ENCODE measurements at places on chromosomes 7 and 10. TPM values are rescaled to one million over a fixed set of nuclear protein-coding genes. Genes with fewer than 3 reads are reported as not detected.
A peak's percentile ranks its signal among the peaks of the same experiment; 100 is the strongest.

GRCh38 chr7:76011442-76011861, 17.1 kb upstream of the TMEM120A start:
- H3K36me3 ChIP-seq, result no peaks in the 10 kb centered on the region
- no peak overlapping the region for H3K4me3 ChIP-seq
- no peak for DNase-seq
- no peaks in the 10 kb centered on the region for H3K4me1 ChIP-seq
- H3K27me3 ChIP-seq, result no peaks in the 10 kb centered on the region

DNA sequence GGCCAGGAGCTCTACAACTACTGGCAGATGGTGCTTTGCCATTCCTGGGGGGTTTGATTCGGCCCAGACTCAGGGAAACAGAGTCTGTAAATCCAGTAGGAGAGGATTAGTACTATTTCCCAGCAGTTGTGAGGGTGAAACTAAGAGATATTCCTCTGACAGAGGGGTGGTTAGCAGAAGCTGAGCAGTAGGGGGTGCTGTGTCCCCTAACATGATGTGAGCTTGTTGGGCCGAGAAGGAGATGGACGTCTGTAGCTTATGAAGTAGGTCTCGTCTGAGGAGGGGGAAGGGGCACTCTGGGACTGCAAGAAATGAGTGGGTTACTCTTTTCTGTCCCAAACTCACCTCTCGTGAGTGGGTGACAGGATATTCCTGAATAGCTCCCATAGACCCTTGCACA, 179.2 kb upstream of the MBL2 start:
- no peak overlapping the region for H3K27ac ChIP-seq
- no peak overlapping the region for H3K4me3 ChIP-seq
- no peaks in the 10 kb centered on the region for H3K4me1 ChIP-seq
- DNase-seq, result peak; percentile 61
- H3K36me3 ChIP-seq, result no peaks in the 10 kb centered on the region

DNA sequence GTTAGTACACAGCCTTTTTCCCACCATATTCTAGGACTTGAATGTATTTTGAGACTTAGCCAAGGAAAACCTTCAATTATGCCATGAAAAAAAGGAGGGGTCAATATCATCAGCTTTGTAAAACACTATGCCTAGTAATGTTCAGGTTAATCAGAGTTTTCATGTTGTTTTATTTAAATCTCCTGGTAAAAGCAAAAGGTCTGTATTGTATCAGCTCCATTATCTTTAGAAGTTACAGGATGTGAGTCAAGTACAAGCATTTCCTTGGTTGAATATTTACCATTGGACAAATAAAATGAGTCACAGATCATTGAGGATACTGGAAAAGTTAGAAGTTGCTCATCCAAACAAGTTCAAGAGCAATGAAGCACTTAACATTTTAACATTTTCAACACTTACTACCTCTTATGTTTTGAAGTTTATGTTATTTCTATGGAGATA, 89.9 kb upstream of the CAPZA2 start:
- no peak for DNase-seq
- no peak overlapping the region for H3K4me3 ChIP-seq
- no peaks in the 10 kb centered on the region for H3K36me3 ChIP-seq
- peaks cover 33% of the 10 kb centered on the region for H3K4me1 ChIP-seq

- no peaks in the 10 kb centered on the region for H3K36me3 ChIP-seq
- H3K4me1 ChIP-seq, result no peaks in the 10 kb centered on the region
- DNase-seq, result peak; percentile 58
- no peak overlapping the region for H3K27ac ChIP-seq
These were observed 745 bp downstream of the SLC16A9 start for GRCh38 chr10:59708816-59709394.

GRCh38 chr10:107442035-107442505, 277.6 kb upstream of the SORCS1 start:
- no peaks in the 10 kb centered on the region for H3K36me3 ChIP-seq
- no peak overlapping the region for H3K27ac ChIP-seq
- no peaks in the 10 kb centered on the region for H3K27me3 ChIP-seq
- no peak for DNase-seq
- H3K4me1 ChIP-seq, result no peaks in the 10 kb centered on the region

DNA sequence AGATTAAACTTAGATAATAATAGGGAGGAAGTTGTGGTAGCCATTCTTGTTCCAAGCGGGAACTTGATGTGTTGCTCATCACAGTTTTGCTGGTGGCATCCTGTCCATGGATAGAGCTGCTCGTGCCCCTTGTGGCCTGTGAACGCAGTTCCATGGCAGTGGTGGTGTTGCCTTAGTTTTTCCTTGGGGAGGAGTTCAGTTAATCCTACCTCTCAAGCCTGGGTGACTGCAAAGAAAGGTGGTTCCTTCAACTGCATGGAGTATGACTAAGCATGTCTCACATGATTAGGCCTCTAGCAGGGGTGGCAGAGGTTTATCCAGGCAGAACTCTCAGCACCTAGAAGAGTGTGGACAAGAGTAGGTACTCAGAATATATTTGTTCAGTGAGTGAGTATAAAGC, 99.7 kb downstream of the MAPK8 start:
- H3K4me3 ChIP-seq, result no peak overlapping the region
- no peaks in the 10 kb centered on the region for H3K4me1 ChIP-seq
- no peaks in the 10 kb centered on the region for H3K27me3 ChIP-seq
- no peaks in the 10 kb centered on the region for H3K36me3 ChIP-seq

DNA sequence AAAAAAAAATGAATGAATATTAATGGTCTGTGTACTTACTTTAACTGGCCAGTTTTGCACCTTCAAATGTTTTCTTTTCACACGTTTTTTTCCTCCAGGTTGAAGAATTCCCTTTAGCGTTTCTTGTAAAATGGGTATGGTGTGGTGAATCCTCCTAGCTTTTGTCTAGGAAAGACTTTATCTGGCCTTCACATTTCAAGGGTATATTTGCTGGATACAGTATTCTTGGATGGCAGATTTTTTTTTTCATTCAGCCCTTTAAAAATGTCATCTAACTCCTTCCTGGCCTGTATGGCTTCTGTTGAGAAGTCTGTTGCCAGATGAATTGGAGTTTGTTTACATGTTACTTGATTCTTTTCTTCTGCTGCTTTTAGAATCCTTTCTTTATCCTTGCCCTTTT, 10.1 kb downstream of the SLC25A40 start:
- no peak for DNase-seq
- no peak overlapping the region for H3K27ac ChIP-seq
- H3K36me3 ChIP-seq, result no peaks in the 10 kb centered on the region
- no peaks in the 10 kb centered on the region for H3K27me3 ChIP-seq
- no peaks in the 10 kb centered on the region for H3K4me1 ChIP-seq
- no peak overlapping the region for H3K4me3 ChIP-seq

ENKUR gene
- 0.15 TPM for total RNA-seq

DNA sequence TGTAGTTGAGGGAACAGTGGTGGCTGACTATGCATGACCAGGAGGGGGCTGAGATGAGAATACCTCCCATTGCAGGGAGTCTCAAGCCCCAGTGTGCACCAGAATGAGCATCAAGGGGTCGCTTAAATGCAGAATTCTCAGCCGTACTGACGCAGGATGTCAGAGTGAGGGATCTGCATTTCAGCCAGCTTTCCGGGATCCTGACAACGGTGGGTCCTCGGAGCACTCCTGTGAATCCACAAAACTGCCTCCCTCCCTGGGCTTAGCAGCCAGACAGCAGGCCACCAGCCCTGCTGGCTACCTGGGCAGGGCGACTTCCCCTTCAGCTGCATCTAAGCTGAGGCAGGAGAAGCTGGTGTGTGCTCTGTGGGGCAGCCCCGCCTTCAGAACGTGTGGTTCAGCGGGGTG, 21.8 kb upstream of the LOXL4 start:
- no peaks in the 10 kb centered on the region for H3K27me3 ChIP-seq
- H3K4me3 ChIP-seq, result no peak overlapping the region
- no peaks in the 10 kb centered on the region for H3K36me3 ChIP-seq
- H3K27ac ChIP-seq, result no peak overlapping the region

THNSL1 gene
- total RNA-seq, result 9.6 TPM

PIP gene
- not detected for total RNA-seq

WDR86 gene
- total RNA-seq, result not detected

DNA sequence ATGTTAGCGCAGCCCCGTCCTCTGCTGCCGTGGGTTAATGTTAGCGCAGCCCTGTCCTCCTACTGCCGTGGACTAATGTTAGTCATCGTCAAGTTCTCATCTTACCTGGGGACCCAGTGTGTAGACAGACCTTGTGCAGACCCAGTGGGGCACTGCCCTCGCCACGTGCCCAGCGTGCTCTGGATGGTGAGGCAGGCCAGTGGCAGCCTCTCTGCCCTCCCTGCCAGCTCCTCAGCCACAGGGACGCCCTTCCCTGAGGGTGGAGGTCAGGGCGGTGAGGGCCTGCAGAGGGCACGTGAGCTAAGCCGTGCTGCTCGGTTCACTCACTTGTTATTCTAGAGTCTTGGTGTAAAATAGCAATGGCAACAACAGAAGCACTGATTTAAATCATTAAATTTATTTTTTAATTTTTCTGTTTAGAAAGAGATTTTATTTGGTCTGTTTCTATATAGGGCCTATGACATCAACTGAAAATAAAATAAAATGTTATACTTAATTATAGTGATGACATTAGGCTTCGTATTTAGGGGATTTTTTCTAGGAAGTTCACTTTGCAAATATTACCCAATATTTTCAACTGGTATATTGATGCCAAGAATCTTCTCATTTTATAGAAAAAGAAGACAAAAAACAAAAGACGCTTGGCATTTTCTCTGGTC, 48.4 kb downstream of the NKX6-2 start:
- no peaks in the 10 kb centered on the region for H3K4me1 ChIP-seq
- H3K27ac ChIP-seq, result no peak overlapping the region
- H3K4me3 ChIP-seq, result no peak overlapping the region
- no peak for DNase-seq
- no peaks in the 10 kb centered on the region for H3K36me3 ChIP-seq

PTF1A gene
- not detected for total RNA-seq

DNA sequence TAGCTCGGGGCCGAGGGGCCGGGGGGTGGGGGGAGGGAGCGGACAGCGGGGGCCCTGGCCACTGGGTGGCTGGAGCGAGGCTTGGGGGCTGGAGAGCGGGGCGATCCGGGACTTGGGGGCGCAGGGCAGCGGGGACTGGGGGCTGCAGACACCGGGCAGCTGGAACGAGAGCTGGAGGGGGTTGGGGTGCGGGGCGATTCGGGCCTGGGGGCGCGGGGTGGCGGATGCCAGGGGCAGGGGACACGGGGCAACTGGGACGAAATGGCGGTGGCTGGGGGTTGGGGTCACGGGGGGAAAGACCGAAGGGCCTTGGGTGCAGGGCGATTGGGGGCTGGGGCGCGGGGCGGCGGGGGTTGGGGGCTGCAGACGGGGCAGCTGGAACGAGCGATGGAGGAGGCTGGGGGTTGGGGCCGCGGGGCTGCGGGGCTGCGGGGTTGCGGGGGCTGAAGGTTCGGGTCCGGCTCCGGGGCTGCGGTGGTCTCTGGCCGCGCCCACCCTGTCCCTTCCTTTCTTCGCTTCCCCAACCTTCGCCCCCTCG, 590 bp downstream of the COL26A1 start:
- H3K4me3 ChIP-seq, result peak overlapping the region; percentile 64
- DNase-seq, result no peak
- H3K27ac ChIP-seq, result peak overlapping the region; percentile 89
- no peaks in the 10 kb centered on the region for H3K4me1 ChIP-seq
- H3K27me3 ChIP-seq, result no peaks in the 10 kb centered on the region

DNA sequence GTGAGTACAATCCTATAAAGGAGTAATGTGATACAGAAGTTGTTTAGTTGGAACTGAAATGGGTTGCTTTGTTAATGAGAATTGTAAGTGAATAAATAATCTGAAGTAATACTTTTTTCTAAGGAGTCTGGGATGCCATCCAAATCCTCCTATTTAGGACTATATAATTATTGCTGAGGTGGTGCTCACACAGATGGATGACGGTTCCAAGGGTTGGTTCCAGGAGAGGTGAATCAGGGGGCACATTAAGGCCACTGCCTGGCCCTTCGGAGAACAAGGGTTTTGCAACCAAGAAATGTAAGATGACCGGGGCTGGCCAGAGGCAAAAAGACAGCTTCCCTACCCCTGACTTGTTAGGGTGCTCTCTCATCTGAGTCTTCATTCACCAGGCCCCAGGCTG, 352.7 kb downstream of the PHTF2 start:
- no peak overlapping the region for H3K4me3 ChIP-seq
- H3K27ac ChIP-seq, result no peak overlapping the region
- H3K27me3 ChIP-seq, result no peaks in the 10 kb centered on the region

PLAC9 gene
- total RNA-seq, result 1.8 TPM

HOXA13 gene
- total RNA-seq, result not detected

DNA sequence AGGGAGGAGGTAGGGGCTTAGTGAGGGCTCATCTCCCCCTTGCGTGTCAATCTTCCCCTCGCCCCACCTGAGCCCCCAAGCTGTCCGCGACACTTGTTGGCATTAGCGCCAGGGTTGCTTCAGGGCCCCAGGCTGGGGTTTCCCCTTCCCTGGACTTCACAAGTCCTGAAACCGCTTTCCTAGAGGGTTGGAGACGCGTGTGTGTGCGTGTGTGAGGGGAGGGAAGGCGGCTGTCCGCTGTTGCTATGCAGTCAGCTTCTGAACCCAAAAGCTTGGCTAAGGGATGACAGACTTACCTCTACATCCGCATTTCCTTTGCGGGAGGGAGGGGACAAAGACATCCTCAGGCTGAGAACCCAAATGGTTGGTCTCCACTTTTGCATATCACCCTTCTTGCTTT, 803 bp downstream of the GOLGA7B start:
- no peaks in the 10 kb centered on the region for H3K4me1 ChIP-seq
- no peak overlapping the region for H3K4me3 ChIP-seq
- DNase-seq, result no peak
- H3K27ac ChIP-seq, result no peak overlapping the region

GRCh38 chr7:33798686-33799325, 106.5 kb upstream of the BMPER start:
- no peaks in the 10 kb centered on the region for H3K36me3 ChIP-seq
- no peak overlapping the region for H3K27ac ChIP-seq
- no peak for DNase-seq
- H3K4me1 ChIP-seq, result no peaks in the 10 kb centered on the region
- no peaks in the 10 kb centered on the region for H3K27me3 ChIP-seq
- H3K4me3 ChIP-seq, result no peak overlapping the region

DNA sequence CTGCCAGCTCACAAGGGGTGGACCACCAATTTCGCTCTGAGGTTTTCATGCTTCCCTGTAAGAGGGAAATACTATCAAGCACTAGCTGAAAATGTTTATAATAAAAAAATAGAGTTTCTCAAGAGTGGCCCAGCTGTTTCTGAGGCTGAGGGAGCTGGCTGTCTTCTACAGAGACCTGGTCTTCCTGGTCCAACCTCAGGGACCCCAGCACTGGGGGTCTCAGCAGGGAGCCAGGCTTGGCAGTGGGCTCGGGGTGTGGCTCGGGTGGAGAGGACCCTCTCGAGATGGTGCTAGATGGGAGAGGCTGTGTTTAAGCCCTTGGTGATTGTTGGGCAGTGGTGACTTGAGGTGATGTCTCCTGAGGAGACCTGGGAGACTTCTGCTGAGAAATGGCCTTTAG, 87.3 kb upstream of the SHH start:
- no peak for DNase-seq
- no peaks in the 10 kb centered on the region for H3K27me3 ChIP-seq
- no peak overlapping the region for H3K27ac ChIP-seq

- no peaks in the 10 kb centered on the region for H3K27me3 ChIP-seq
- H3K4me3 ChIP-seq, result peak overlapping the region; percentile 24
- DNase-seq, result no peak
- H3K4me1 ChIP-seq, result no peaks in the 10 kb centered on the region
- H3K27ac ChIP-seq, result no peak overlapping the region
These were observed 44.8 kb upstream of the FGL2 start for GRCh38 chr7:77244222-77244934.

OR13A1 gene
- not detected for total RNA-seq
